ENCODE measurements at places on chromosomes 7 and 10. TPM values are rescaled to one million over a fixed set of nuclear protein-coding genes. Genes with fewer than 3 reads are reported as not detected.

CHAT gene
- total RNA-seq, result not detected

CD36 gene
- 171 TPM for total RNA-seq

VPS37D gene
- 2.5 TPM for total RNA-seq

TIMM23 gene
- 73.8 TPM for total RNA-seq

MYOZ1 gene
- total RNA-seq, result not detected

ATRNL1 gene
- 0.17 TPM for total RNA-seq

COPS6 gene
- 59.1 TPM for total RNA-seq

HOXA2 gene
- total RNA-seq, result 0.33 TPM
